ENCODE measurements at places on chromosomes 3 and 15.

DNA sequence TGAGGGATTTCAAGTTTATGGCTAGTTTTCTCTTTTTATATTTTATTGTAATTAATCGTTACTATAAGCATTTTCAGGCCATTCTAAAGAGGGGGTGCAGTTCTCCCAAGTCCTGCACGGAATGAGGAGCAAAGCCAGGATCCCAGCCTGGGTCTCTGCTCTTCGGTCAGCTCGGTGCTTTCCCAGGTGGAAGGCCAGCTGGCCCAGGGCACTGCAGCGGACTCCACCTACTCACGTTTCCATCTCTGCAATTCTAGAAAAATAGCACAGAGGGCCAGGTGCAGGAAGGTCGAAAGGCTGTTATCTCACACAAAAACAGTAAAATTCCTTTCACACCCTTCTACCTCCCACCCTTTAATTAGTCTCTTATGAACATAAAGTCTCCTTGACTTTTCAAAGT, 59.5 kb upstream of the HES1 start:
- no peak for DNase-seq

GRCh38 chr3:7144697-7145308, 283.9 kb downstream of the GRM7 start:
- peak; percentile 4 for DNase-seq

DNA sequence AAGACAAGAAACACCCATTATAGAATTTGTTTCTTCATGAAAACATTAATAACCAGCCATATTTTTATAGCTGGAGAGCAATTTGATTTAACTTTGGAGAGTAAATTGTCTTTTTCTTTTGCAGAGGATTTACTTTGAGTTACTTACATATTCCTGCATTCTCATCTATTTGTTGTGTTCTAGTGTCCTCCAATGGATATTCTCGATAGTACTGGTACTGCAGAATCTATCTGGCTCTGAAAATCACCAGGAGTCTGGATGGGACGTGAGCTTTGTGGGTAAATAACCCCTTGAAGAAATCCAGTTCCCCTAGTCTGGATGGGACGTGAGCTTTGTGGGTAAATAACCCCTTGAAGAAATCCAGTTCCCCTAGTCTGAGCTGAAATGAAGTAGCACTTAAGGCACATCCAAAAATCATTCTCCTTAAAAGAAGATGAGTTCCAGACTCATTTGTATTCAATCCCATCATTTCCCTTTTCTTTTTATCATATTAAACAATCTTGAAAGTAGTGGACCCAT, 294.1 kb upstream of the UBE2E2 start:
- no peak for DNase-seq

DNA sequence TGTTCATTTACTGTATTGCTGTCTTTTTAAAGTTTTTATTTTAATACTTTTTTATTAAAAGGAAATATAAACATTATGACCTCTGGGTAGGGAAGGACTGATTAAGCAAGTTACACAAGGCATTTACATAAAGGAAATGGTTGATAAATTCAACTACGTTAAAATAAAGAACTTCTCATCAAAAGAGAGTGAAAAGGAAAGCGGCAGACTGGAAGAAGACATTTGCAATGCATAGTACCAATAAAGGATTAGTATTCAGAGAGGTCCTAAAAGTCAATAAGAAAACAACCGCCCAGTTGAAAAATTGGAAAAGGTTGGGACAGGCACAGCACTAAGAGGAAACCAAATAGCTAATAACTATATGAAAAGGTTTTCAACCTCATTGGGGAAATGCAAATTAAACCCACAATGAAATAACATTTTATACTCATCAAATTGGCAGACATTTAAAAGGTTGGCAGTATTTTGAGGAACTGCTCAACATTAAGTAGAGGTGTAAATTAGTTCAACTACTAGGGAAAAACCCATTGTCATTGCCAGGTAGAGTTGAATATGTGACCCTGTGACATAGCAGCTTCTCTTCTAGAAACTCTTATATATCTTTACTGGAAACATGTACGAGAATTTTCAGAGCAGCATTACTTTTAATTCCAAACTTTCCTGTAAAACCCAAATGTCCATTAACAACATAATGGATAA, 9.5 kb downstream of the PDE8A start:
- DNase-seq: no peak

DNA sequence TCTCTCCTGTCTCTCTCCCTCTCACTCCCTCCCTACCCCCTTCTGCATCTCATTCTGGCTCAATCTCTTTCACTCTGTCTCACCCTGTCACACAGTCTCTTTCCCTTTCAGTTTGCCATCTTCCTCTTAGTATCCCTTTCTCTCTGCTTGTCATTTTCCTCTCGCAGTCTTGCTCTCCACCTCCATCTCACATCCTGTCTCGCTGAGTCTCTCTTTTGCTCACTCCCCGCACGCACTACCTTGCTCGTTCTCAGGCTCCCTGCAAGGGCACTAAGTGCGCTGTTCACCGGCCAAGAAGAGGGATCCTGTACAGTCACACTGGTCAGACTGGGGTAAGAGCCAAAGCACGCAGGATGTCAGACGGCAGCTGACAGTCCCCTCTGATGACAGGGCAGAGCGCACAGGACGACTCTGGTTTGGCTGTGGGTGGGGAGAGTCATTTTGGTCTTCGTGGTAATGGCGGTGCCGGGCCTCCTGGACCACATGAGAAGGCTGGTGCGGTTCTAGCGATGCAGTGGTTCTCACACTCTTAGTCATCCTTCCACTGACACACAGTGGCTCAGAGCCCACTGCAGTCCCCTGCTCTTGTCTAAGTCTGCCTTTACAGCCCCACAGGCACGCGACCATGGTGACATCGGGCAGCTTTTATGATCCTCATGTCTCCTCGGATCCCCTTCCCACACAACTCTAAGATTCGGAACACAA, 356.8 kb downstream of the FOXP1 start:
- DNase-seq: no peak

DNA sequence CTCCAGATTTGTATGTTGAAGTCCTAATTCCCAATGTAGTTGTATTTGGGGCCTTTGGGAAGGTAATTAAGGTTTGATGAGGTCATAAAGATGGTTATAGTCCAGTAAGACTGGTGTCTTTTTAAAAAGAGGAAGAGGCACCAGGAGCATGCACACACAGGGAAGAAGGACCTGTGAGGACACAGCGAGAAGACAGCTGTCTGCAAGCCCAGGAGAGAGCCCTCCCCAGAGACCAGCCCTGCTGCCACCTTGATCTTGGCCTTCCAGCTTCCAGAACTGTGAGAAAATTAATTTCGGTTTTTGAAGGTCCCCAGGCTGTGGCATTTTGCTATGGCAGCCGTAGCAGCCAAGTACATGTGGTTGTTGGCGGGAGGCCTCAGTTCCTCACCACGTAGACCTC, 32.8 kb upstream of the TSEN2 start:
- no peak for DNase-seq

DNA sequence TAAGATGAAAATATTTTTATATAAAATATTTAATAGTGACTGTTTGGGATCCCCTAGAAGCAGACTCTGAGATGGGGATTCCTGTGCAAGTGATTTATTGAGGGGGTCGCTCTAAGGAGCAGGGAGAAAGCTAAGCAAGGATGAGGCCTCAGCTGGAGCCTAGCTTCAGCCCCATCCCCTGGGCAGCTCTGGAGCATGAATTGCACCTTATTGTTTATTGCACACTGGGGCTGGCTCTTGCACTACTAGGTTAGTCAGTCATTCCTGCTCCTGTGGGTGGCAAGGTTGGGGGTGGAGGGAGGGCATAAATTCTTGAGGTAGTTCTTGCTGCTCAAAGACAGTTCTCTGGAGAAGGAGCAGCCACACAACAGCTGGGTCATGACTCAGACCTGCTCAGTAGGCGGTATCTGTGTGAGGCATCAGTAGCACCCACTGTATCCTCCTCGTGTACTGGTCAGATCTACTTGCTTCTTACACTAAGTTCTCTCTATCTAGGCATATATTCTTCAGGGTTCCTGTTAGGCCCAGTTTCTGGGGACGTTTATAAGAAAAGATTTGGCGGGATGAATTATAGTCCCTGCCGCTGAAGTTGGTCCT, 27.2 kb upstream of the TNFSF10 start:
- no peak for DNase-seq

All from GDM1 (cell line).